ENCODE measurements at places on chromosomes 1 and 21.

DNA sequence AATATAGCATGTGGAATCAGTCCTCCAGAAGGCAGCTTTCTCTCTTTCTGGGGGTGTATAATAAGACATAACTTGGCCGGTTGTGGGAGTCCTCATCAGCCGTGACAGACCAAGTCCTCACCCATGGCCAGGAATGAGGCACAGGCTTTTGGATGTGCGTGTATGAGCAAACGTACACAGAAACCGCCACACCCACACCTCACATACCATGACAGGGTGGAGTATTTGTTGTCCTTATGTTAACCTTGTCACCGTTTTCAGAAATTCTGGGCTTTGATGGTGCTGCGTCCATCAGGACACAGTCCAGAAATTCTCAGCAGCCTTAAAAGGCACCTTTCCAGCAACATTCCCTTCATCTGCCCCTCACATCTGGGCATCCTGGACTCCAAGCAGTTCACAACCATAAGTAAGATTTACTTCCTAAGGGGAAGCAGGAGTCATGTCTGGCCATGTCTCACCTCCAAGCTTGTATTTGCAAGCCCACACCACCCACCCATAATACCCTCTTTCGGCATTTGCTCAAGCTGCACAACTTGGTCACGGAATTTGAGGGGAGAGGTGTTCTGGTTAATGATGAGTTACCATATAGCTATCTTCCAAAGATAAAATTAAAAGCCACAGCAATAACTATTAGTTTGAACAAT lies 12.4 kb downstream of the C1orf116 start:
- no peak for DNase-seq

- DNase-seq = no peak
Observed at GRCh38 chr1:44281962-44282703, 68.9 kb downstream of the DMAP1 start.

DNA sequence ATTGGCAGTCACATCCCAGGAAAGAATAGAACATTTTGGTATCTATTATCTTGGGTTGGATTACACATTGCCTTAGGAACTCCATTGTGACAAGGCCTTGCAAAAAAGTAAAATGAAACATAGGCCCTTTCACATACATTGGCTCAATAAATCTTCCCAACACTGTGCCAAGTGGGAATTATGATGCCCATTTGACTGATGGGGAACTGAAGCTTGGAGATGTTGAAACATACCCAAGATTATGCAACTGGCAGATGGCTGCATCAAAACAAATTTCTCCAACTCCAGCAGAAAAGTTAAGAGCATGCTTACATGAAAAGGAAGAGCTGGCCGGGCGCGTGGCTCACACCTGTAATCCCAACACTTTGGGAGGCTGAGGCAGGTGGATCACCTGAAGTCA lies 26.9 kb downstream of the PLEKHO1 start:
- DNase-seq = no peak

DNA sequence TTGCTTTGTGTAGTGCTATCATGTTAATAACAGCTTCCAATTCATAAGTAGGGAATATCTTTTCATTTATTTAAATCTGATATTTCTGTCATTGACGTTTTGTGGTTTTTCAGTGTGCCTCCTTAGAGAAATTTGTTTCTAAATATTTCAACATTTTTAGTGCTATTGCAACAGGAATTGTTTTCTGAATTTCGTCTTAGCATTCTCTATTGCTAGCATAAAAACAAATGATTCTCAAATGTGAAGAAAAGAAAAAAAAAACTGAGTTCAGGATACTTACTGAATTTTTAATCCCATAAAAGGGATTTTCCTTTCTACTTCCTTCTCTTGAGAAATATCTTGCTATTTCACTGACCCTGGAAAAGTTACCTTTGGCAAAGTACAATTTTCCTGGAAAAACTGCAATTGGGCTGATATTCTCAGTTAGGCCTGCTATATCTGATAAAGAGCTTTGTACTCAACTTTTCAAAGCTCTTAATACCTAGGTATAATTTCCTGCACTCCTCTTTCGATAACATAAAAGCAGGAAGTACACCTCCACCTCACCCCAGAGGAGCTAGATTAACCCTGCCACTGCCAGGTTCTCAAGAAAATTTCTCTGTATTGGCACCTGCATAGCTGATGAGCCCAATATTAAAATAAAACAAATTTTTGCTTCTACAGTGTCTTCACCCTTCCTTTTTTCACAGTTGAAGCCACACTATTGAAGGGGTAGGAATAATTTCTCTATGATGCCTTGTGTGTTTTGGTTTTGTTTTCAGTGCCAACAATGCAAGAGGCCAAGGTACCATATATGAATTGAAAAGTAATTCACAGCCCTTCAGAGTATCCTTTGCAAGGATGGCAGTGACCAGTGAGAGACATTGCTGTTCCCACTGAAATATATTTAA lies 35.6 kb downstream of the PTPN14 start:
- DNase-seq = no peak

DNA sequence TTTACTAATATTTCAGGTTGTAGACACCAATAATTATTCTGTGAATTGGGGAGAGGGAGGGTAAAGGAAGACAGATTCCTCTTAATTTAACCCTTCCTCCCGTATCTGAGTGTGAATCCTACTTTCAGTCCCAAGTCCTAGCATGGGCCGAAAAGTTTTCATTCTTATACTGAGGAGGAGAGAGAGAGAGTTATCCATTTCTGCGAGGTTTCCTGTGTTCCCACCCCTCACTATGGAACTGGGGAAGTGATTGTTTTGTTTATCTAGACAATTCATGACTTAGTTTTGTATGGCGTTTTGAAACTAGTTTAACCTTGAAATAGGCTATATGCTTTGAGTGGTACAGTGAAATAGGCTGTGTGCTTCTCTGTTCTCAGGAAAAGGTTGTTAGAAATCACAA lies 134.0 kb upstream of the DPYD start:
- DNase-seq = no peak

- no peak for DNase-seq
Observed at GRCh38 chr1:75583282-75583681, 27.6 kb downstream of the SLC44A5 start.

DNA sequence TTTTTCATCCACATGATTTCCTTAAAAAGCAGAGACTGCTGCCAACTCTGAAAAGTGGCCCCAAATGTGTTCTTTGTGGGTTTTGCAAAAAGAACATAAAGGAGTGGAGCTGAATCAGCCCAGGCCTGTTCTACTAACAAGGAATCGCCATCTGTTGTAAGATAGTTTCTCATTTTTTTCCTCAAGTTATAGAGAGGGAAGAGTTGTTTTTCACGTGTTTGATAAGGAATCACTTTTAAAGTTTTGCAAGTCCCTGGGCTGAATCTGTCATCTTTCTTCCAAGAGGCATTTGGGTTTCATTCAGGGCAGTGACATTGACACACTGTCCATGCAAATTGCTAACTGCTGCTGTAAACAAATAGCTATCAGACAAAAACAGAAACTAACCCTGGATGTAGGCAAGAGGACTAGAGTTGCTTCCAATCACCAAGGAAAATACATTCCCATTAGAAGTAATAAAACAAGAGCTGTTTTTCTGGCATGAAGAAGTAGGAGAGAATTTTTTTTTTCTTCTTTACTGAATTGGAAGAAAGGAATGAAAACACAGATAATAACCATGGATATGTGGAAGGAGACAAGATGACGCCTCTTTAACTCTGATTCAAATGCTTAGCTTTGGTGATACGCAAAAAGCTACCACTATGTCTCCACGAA lies 58.8 kb upstream of the TBX15 start:
- DNase-seq = no peak

DNA sequence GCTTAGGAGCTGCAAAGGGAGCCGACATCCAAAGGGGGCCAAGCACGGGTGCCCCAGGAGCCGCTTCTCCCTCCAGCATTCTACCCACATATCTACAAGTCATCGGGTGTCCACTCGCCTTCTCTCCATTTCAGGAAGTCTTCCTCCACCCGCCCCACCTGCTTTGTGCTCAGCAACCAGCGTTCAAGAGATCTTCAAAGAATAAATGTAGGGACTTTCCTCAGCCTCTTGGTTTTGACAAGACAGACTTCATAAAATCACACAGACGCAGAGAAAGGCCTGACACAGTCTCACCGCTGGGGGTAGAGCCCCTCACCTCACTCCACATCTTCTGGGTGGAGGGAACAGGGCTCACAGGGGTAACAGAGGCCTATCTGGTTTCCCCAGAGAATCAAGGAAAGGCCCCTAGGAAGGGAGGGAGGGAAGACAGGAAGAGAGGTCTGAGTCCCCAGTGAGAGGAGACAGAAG lies 49.5 kb downstream of the SSBP3 start:
- DNase-seq = no peak

GRCh38 chr1:109277434-109278204 lies 5.3 kb downstream of the PSRC1 start:
- no peak for DNase-seq

DNA sequence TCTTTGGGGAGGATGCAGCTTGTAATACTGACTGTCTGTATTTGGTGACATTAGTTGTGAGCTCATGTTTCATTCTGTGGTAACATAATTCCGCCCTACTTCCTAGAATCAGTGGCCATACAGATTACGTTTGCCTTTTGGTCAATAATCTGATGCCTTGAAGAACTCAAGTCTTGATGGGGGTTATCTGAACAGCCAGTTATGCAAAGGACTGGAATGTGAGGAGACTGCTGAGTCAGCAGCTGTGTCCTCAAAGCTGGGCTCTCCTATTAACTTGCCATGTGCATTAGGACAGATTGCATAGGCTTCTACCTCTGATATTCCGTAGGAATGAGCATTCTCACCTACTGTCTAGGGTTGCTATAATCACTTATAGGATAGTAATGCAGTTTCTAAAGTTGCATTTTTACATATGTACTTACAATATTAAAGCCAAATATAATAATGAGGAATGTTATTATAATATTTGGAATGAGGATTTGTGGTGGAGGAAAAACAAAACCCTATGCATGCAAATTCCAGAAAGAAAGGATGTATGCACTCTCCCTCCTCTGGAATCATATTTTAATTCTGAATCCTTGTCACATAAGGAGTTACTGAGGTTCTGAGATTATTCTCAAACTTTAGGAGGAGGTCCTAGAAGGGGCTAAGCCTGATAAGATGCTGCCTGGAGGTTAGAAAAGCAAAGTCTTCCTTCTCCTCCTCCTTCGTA lies 116.0 kb downstream of the NOS1AP start:
- DNase-seq = no peak

GRCh38 chr1:50976890-50977574 lies 7.0 kb downstream of the CDKN2C start:
- no peak for DNase-seq

- no peak for DNase-seq
Observed at GRCh38 chr1:70066711-70067110, 138.7 kb downstream of the LRRC40 start.

GRCh38 chr1:19121192-19121591 lies 88.9 kb downstream of the UBR4 start:
- no peak for DNase-seq

GRCh38 chr1:28577738-28578536 lies 14.1 kb upstream of the RAB42 start:
- DNase-seq = no peak

DNA sequence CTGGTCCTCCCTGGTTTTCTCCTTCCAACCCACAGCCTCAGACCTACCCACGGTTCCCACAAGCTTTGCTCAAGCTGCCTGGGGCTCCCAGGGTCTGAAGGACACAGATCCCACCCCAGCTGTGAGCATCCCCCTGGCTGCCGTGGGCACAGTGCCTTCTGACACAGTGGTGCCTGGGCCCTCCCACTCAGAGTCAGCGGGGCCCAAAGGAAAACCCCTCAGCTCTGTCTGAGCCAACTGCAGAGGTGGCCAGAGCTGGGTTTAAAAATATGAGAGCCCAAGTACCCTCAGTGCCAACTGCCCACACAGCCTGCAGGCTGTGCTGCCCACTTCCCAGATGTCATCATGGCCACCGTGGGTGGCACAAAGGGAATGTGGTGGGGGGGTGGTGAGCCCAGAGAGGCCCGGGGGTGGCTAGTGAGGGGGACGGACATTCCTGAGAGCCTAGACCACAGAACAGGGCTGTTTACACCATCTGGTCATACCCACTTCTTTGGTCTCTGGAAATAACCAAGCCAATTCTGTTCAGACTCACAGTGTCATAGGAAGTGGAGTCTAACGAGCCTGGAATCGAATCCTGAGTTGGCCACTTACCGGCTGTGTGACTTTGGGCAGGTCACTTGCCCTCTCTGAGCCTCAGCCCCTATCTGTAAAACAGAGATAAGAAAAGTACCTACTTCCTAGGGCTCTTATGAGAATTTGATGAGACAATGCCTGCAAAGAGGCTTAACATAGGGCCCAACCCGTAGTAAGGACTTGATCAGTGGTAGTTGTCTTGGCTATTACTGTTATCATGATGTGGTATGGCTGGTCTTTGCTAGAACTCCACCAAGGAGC lies 85.5 kb downstream of the CAMK2N1 start:
- DNase-seq = no peak

GRCh38 chr21:41931041-41931451 lies 22.8 kb downstream of the C2CD2 start:
- DNase-seq = no peak

GRCh38 chr1:6157132-6157527 lies 23.0 kb downstream of the CHD5 start:
- no peak for DNase-seq

GRCh38 chr21:15051644-15052458 lies 12.9 kb downstream of the NRIP1 start:
- no peak for DNase-seq

DNA sequence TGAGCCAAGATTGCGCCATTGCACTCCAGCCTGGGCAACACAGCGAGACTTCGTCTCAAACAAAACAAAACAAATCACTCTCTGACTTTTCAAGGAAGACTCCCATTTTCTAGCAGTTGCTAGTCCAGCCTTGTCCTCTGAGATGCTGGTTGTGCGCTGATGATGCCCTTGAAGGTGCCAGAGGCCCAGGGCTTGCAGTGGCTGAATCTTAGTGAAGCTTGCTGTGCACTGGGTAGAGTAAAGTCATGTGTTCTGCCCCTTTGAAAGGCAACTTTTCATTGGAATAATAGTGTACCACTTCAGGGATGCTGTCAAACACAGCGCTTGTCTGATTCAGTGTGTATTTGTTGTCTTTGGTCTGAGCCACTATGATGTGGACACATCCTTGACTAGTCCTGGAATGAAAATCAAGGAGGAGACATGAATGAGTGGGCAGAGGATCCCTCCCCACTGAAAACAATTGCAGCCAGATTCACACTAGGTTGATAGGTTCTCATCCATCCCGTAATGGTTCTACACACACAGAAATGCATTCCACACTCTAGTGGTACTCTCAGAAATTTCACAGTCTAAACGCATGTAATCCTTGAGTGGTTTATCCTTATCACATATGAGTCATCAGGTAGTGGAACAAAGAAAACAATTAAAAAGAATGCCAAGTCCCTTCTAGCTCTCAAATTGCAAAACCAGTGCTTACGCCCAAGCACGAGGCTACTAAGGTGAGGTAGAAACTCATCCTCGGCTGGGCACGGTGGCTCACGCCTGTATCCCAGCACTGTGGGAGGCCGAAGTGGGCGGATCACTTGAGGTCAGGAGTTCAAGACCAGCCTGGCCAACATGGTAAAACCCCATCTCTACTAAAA lies 17.8 kb upstream of the TDRD10 start:
- DNase-seq = no peak
